ENCODE measurements at places on chromosomes 4 and X.
A peak's percentile ranks its signal among the peaks of the same experiment; 100 is the strongest.

GRCh38 chr4:18798123-18798522 lies 776.6 kb upstream of the LCORL start:
- no peak for DNase-seq

DNA sequence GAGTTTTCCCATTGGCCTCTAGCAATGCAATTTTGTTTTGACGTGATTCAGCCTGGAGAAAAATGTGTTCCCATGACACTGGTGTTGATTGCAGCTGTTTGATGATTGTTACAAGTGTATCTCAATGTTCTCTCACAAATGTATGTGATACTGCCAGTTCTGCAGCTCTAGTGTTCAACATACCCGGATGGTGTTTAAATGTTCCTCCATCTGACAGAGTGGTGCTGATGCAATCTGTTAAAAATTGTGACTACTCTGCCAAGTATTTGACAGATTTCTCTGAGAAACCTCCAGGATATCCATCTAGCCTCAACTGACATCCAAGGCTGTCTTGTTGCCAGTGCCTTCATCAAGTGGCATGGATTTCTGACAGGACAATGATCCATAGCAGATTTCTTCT lies 657.2 kb upstream of the DIAPH2 start:
- DNase-seq = no peak

DNA sequence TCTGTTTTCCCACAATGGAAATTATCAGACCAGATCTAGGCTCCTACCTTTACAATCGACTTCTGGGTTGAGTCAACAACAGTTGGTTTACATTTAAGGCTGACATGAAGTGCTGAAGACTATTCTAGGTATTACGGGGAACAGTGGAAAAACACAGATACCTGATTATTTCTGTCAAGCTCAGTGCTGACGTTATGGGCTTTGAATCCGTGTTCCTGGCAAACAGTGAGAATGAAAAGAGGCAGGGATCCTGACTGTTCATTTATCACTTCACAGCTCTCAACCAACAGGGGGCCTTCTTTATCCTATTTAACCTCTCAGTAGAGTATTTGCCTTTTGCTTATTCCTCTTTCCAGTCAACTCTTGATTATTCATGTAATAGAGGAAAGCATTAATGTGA lies 43.1 kb downstream of the TMEM164 start:
- peak; percentile 87 for DNase-seq

DNA sequence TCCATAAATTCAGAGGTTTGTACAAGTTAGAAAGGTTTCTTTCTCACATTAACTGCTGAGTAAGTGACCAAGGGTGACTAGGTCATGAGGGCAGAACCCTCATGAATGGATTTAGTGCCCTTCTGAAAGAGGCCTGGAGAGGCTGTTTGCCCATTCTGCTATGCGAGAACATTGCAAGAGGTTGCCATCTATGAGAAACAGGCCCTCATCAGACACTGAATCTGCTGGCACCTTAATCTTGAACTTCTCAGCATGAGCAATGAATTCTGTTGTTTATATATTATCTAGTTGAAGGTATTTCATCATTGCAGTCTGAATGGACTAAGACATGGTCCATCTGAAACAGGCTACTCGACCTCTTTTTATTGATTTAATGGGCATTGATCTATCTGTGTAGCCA lies 96.2 kb upstream of the GPRIN3 start:
- no peak for DNase-seq

GRCh38 chr4:37758226-37758625 lies 68.3 kb upstream of the PGM2 start:
- no peak for DNase-seq

- no peak for DNase-seq
These were observed 85.5 kb upstream of the ATOH1 start for GRCh38 chr4:93743022-93743421.

DNA sequence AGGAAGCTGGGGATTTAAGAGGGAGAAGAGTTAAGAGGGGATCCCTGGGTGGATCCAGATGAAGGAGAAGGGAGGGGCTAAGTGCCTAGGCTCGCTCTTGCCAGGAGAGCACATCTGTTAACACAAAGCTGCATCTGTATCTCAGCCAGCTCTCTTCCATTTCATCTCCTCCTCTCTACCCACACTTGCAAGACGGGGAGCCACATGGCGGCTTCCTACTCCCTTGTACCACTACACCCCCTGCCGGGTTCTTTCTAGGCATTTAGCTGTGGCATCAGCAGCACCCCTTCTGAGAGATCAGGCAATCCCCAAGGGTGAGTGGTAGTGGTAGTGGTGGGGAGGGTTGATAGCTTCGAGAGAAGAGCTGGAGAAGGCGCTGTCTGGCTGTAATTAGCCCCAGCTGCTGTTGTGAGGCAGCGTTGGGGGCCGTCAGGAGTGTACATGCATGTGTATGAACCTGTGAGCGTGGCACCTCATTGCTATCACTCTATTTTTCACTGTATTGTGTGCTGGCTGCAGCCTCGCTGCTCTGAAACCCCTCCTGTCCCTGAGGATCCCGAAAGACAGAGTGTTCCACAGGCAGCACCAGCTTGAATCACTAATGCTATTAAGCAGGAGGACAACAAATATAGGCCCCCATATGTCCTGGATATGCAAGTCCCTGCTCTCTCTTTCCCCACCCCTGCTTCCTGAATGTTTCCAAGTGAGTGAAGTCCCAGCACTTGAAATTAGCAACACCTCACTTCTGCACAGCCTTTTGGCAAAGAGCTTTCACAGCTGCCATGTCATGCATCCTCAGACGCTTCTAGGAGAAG lies 73.7 kb downstream of the RTL9 start:
- no peak for DNase-seq

DNA sequence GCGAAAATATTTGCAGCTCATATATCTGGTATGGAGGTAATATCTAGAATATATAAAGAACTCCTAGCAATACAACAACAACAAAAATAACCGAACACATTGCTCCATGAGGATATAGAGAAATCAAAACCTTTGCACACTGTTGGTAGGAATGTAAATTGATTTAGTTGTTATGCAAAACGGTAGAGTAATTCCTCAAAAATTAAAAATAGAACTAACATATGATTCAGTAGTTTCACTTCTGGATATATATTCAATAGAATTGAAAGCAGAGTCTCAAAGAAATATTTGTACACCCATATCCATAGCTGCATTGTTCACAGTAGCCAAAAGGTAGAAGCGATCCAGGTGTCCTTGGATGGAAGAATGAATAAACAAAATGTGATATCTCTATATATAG lies 203.0 kb upstream of the CNKSR2 start:
- no peak for DNase-seq

DNA sequence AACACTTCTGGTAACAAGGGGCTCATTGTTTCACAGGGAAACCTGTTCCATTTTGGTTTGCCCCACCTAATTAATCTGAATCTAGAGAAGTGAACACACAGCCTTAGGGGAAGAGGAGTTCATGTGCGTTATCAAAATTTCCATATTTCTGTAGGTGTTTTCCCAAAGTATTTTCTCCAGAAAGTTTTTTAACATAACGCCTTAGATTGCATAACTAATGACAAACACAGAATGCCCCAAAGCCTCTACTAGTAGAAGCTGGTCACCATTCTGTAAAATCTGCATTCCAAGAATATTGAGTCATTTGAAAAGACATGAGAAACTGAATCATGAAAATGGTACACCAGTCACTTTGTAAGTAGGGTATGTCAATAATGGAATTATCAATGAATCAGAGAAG lies 41.1 kb downstream of the IL13RA2 start:
- no peak for DNase-seq

DNA sequence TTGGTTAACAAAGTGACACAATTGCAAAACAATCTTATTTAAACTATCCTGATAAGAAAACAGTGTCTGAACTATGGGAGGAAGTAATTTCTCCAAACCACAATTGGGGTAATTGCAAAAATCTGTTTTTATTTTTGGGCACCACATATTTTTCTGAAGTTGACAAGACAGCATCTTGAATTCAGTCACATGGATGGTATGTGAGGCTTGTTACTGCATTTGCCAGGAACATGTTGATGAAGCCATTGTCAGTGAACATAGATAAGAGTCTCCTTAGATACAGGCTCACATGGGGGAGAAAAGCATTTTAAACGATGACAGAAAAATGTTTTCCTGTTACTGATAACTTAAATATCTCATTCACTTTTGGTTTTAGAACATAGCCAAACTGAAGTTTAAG lies 5.5 kb upstream of the USP53 start:
- DNase-seq = no peak

GRCh38 chrX:17818726-17819125 lies 42.4 kb downstream of the RAI2 start:
- DNase-seq = no peak

DNA sequence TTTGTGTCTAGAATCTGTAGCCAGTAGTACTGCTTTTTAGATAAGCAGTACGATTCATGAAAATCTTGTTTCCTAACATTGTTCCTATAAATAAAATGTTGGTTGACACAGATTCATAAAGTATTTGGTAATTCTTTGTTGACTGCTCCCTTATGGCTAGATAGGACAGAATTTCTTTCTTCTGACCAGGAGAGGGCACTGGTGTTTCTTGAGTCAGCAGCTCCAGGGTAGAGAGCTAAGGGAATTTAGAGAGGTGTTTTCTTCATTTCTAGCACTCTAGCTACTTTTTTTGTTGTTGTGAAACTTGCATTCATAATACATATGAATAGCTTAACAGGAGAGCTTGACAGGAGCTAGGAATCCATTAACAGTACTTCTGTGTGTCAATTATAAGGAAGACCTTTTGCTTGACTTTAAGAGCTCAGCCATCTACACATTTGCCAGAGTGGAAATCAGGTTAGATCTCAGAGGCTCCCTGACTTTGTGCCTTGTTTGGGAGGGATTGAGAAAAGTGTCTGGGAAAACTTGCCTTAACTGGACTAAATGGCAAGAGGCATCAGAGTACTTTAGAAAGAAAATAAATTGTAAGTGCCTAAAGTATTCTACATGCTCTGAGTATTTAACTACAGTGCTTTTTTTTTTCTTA lies 756.1 kb downstream of the SH3BGRL start:
- DNase-seq = no peak

DNA sequence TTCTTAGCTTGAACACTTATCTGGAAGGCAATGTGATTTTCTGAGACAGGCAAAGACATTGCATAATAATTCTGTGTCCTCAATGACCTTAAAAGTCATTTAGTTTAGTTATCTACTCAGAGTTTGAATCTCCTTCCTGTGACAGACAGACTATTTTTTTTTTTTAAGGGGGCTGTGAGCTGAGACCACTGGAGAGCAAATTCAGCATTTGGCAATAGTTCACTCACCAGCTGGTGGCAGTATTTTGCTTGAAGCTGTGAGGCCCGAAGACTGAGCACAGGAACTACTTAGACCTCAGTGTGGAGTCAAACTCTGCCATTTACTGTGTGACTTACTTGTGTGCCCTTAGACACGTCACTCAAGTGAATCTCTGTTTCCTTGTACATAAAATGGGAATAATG lies 22.9 kb upstream of the CPE start:
- peak; percentile 63 for DNase-seq

DNA sequence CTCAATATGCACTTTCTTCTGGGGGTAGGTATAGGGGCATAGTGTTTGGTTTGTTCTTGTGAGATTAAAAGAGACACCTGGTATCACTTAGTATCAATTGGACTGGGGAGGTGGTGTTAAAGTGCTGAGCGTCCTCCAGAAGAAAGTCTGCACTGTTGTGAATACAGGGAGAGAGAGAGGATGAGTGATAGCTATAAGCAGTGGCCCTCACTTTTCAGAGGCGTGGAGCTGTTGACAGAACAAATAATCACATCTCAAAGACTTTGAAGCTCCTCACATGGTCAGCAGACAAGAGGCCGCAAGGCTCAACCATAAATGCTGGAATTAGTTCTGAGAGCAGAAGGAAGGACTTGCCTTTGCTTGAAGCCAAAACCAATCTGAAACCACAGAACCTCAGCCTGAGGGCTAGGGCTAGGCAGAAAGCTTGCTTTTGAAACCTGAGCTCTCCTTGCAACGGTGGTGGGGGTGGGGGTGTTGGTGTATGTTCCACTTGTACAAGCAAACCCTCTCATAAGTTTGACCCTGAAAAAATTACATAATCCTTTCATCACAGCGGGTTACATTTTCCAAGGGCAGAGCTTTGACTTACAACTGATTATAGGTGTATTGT lies 123.2 kb upstream of the SCML1 start:
- DNase-seq = peak; percentile 43

GRCh38 chr4:3112609-3113469 lies 38.4 kb downstream of the HTT start:
- DNase-seq = no peak

Data from NCI-H345 (cell line).